Stimulated activated CD4-positive, alpha-beta T cell treated with anti-CD3 and anti-CD28 coated beads, Interleukin-15, amount 100 ng/mL, for 1 hour (primary cell): ENCODE measurements at places on chromosomes 7 and 10.

DNA sequence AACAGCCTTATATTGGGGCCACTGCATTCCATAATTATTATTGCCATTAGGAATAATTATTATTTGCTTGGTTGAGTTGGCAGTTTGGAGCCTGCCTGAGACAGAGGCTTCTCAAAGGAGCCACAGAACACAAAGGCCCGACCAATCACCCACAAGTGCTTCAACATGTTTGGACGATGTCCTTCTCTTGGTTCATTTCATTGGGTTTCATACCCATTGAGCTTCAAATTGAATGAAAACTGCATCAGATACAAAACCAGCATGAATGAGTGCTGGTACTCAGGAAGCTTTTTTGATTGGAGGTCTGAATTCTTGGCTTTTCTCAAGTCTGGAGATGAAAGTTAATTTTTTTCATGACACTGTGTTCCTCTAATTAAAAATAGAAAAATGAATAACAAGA lies 168.3 kb downstream of the CREB5 start:
- no peak for DNase-seq

- no peak for DNase-seq
Measured at GRCh38 chr7:4052130-4052529, 630.0 kb upstream of the FOXK1 start.

DNA sequence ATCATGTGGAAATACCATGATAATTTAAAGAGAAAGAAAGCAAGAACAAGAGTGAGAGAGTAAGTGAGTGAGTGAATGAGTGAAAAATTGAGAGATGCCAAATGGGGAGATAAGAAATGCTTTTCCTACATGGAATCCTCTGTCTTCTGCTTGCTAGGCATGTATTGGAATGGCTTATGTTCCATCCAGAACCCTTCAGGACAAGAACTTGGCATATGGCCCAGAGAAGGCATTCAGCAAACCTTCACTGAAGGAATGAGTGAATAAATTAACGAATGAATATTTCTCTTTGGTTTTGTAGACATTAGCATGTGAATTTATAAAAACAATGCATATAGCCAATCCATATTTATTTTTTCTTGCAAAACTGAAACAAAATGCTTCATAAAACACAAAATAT lies 162.2 kb downstream of the LRRTM3 start:
- DNase-seq, result no peak

DNA sequence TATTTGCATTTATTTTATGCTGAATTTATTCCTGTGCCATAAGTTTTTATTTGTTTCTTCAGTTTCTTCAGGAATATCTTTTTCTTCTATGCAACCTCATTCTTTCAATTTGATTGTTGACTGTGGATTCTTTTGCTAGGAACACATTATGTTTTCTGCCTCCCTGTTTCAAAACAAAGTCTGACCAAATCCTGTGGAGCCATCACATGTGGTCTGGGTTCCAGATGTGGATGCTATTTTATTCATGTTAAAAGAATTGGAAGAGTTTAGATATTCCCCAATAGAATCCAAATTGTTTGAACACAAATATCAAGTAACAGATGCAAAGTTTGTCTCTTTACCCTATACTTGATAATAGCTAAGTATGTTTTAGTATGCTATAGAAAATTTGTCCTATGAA lies 56.8 kb upstream of the LRRC17 start:
- no peak for DNase-seq

DNA sequence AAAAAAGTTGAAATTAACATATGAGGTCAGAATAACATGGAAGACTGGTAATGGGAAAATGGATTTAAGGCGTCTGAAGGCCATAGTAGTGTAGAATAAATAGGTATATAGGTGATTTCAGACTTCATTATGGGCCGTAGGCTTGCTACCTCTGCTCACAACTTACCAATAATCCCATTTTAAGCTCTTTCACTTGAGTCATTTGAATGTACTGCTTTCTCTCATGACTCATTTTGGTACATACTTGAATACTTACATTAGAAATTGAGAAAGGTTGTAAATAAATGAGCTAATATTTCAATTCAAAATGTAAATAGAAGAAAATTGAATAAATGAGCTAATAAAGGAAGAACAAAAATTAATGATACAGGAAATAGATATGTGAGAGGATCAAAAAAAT lies 42.2 kb upstream of the NEUROD6 start:
- DNase-seq, result no peak

DNA sequence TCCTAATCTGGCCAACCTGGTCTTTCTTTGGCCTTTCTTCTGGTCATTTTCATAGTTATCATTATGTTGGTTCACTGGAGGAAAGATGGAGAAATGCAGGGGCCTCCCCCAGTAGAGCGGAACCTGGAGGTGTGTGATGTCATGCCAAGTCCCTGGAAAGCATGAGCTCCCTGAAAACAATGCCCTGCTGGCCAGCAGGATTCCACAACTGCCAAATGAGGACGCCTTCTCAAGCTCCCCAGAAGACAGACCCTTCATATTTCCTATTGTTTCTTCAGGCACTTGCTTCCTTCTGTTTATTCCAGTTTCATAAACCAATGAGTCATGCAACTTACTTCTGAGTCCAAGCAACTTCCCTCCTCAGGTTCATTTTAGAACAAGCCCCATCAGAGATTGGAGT lies 339.0 kb downstream of the GATA3 start:
- no peak for DNase-seq

- DNase-seq, result no peak
Measured at GRCh38 chr10:96411716-96412320, 53.0 kb upstream of the OPALIN start.

- DNase-seq, result no peak
Measured at GRCh38 chr7:99047526-99048077, 96.3 kb downstream of the SMURF1 start.

GRCh38 chr10:122624546-122624945 lies 64.0 kb downstream of the DMBT1 start:
- no peak for DNase-seq

DNA sequence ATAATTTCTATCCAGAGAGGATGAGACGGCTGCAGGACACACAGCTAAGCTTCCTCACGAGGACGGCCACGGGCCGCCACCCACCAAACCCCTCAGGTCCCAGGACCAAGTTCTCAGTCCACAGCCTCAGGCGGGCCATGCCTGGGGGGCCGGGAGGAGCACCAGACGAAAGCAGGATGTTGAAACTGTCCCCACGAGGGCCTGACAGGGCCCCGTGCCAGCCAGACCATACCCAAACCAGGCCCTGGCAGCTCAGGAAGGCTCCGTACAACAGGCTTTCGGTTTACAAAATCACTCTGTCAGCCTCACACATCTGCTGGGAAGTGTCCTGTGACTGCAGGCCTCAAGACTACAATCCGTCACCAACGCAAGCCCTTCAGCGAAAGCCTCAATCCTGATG lies 14.5 kb downstream of the TUBGCP2 start:
- no peak for DNase-seq

DNA sequence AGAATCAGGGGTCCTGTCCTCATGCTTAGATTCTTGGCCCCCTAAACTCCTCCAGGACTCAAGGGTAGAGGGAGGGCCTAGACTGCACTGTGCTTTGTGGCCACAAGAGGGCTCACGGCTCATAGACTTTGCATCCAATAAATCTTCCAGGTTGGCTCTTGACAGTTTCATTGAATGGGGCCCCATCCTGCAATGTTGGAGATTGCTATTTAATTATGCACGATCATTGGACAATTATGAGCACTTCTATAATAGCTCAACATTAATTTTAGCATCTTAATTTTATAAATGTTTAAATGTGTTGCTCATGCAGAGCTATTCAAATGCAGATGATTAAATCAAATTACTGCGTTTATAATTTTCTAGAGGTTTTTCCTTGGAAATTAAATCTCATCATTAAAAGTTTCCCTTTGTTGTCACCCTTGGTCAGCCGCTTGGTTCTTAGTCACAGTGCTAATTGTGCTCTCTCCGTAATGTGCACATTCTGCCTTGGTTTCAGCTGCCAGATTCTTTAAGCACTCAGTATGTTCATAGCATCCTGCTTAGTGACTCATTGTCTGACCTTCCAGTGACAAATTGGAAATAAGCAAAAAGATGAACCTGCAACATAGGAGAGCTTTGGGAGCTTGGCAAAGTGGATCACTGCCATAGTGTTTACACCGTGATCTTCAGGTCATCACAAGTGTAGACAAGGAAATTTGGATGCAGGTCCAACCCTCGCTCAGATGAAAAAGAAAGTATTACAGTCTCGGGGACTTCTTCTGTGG lies 33.4 kb upstream of the PLPP4 start:
- DNase-seq, result no peak

- DNase-seq, result no peak
Measured at GRCh38 chr7:25795824-25796235, 356.2 kb upstream of the NFE2L3 start.

GRCh38 chr7:5348134-5349004 lies 65.6 kb downstream of the SLC29A4 start:
- DNase-seq, result no peak

DNA sequence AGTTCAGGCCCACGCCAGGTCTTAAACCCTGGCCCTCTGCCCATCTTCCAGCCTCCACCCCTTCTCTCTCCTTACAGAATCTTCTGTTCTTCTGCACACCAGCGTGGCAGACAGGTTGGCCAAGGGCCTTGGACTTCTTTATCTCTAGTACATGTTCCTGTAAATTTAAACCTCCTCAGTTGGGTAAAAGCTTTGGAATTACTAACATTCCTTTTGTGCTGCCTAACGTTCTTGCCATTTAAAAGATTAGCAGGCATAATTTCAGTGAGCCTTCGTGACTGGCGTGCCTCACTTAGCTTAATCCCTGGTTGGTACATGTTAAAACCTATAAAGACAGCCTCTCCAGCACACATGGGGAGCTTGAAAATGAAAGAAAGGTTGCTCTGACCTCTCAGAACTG lies 192.2 kb downstream of the CUX1 start:
- no peak for DNase-seq

DNA sequence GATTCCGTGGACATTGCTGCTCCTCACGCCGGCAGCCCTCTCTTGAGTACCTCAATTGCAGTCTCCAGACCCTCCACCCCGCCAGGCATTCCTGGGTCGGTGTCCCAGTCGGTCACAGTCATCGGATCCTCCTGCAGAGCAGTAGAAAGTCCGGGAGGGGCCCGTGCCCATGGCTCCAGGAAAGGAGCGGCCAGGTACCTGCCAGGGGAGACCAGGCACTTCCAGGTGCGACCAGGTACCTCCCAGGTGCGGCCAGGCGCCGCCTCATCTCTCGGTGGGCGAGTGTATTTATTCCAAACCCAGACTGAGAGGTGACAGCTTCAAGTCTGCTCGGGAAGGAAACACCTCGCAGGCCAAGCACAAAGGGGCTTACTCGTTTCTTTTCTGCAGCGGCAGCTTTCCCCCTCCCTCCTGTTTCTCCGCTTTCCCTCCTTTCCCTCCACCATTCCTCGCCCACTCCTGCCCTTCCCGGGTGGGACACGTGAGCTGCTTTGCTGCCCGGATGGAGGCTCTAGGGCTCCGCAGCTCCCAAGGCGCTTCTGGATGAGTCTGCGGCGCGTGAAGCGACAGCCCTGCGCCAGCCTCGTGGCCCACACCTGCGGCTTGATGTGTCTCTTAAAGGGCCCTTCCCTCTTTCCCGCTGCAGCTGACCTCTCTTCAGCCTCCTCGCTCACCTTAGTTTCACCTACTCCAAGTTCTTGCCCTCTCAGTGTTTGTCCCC lies 39.4 kb upstream of the AGK start:
- DNase-seq, result no peak

DNA sequence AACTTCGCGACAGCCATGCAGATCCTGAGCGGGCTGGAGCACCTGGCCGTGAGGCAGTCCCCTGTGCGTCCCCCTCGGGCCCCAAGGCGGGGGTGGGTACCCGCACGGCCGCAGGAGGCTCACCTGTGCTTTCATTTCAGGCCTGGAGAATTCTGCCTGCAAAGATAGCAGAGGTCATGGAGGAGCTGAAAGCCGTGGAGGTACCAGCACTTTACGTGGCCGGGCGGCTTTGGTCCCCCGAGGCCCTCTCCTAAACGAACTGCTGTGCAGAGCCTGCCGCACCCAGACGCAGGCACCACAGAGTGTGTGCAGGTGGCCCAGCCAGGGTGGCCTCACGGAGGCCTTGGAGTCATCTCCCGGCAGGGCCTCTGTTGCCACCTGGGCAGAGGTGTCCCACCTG lies 11.1 kb upstream of the UTF1 start:
- no peak for DNase-seq

DNA sequence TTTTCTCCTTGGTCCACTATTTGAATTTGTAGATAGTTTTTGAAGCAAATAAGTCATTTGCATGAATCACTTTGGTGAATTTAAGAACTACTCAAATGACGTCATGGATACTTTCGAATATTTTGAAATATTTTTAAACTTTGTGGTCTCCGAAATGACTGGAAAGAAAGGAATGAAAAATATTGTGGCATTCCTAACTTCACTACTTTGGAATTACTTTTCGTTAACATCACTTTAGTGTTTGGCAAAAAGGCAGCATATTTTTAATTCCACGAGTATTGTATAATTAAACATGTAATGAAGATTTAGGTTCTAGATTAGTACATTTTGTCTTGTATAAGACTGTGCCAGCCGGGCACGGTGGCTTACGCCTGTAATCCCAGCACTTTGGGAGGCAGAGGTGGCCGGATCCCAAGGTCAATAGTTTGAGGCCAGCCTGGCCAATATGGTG lies 35.3 kb upstream of the ZRANB1 start:
- DNase-seq, result no peak

GRCh38 chr7:142868188-142868985 lies 13.5 kb downstream of the EPHB6 start:
- DNase-seq, result no peak

- no peak for DNase-seq
Measured at GRCh38 chr7:135718219-135718618, 9.8 kb downstream of the SLC13A4 start.

DNA sequence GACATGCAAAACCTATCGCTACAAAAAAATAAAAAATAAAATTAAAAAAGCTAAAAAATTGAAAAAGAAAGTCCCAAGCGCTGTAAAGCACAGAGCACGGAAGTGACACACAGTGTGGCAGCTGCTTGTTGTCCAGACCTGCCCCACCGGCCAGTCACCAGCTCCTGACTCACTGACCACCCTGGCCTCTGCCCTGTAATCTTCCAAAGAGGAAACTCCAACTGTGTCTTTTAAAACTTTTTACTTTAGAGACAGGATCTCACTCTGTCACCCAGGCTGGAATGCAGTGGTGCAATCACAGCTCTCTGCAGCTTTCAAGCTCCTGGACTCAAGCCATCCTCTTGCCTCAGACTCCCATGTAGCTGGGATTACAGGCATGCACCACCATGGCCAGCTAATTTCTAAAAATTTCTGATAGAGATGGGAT lies 23.6 kb downstream of the GNA12 start:
- no peak for DNase-seq

GRCh38 chr7:21051865-21052264 lies 265.2 kb upstream of the SP8 start:
- DNase-seq, result no peak

GRCh38 chr10:82092111-82092510 lies 217.1 kb downstream of the NRG3 start:
- DNase-seq, result no peak

DNA sequence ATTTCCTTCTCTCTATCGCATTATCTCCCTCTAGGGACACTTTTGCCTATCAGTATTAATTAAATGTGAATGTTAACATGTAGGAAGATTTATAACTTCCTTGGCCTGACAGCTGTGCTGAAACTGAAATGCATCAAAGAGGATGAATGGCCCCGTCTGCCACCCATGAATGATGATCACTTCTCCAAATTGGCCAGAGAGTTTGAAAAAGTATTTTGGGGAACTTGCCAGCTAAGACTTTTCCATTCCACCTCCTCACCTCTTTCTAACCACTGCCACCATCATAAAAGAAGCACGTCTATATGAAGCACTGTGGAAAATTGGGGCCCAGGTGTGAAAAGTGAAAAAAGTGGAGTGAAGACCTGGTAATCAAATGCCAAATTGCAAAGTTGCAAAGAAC lies 25.4 kb upstream of the ST8SIA6 start:
- DNase-seq, result no peak

- DNase-seq, result no peak
Measured at GRCh38 chr7:1210321-1210978, 22.2 kb upstream of the UNCX start.
